ENCODE measurements at places on chromosomes 5 and 9.

DNA sequence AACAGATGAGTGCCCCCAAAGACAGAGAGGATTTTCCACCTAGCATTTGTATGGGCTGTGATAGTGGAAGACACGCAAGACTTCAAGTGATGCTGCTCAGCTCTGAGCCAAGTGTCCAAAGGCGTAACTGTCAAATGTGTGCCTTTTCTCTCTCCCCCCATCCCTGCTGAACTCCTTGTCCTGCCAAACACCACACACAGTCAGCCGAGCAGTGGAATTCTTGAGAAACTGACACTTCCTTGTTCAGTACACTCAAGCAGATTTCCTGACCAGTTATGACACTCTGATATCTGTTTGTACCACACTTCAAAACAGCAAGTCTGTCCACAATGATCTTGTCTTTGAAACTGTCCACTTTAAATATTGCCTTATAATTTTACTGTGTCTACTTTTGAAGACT lies 166.4 kb downstream of the PIK3R1 start:
- no peak for DNase-seq

- DNase-seq: no peak
Observed at GRCh38 chr5:172436879-172437369, 17.4 kb downstream of the SH3PXD2B start.

- DNase-seq: no peak
Observed at GRCh38 chr5:152089644-152090043, 165.0 kb upstream of the GLRA1 start.

DNA sequence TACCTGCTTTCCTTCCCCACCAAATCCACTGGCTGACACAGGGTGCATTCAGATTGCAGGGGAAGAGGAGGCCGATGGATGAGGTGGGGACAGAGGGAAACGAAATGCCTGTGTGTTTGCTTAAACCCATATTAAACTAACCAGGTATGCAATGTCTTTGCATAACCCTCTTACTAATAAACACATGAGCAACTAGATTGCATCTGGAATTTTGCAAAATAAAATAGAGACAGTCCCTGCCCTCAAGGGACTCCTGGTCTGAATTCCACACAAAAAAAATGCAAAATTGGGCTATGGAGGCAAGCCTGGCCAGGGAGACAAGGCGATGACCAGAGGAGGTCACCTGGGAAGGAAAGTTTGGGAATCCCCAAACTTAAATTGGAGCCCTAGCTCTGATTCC lies 202.9 kb downstream of the ACTL7B start:
- no peak for DNase-seq

- no peak for DNase-seq
Observed at GRCh38 chr9:81868145-81868544, 60.1 kb upstream of the SPATA31D4 start.

DNA sequence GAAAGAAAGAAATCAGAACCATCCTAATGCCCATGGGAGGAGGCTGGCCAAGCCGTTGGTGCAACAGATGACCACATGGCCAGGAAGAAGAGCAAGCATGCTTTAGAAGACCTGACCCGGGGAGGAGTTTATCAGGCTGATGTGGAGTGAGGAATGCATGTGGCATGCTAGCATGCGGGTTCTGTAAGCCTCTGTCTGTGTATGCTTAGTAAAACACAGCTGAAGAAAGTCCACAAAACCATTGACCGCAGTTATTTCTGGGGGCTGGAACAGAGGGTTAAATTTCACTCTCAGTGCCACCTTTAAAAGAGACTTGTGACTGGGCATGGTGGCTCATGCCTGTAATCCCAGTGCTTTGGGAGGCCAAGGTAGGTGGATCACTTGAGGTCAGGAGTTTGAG lies 19.1 kb downstream of the GFI1B start:
- no peak for DNase-seq

DNA sequence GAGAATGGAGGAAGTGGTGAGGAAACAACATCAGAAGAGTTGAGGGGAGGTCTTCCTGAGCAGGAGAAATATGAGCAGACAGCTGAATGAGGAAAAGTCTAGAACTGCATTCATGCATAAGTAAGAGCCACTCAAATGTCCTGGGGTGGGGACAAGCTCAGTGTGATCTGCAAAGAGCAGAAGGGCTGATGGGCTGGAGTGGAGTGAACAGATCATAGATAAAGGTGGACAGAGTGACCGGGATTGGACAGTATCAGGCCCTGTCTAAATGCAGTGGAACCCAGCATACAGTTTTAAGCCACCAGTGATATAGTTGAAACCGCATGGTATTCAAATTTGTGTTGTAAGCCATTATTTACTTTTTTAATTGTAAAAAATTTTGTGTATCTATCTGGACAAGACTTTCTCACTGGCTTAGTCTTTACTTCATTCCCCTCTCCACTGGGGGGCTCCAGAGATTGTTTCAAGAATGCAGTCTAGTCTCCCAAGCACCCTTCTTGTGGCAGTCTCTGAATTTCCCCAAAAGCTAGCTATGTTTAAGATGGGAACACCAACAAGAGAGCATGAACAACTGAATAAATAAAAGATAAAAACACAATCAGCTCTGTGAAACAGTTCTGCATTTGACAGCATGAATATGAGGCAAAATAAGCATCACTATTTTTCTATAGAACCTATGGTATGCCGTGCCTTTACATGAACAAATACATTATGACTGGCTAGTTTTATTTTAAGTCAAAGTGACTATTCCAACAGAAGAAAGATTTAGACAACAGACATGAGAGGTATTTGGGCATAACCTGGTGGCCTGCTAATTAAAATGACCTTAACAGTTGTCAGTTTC lies 10.7 kb upstream of the STK32A start:
- DNase-seq: no peak

DNA sequence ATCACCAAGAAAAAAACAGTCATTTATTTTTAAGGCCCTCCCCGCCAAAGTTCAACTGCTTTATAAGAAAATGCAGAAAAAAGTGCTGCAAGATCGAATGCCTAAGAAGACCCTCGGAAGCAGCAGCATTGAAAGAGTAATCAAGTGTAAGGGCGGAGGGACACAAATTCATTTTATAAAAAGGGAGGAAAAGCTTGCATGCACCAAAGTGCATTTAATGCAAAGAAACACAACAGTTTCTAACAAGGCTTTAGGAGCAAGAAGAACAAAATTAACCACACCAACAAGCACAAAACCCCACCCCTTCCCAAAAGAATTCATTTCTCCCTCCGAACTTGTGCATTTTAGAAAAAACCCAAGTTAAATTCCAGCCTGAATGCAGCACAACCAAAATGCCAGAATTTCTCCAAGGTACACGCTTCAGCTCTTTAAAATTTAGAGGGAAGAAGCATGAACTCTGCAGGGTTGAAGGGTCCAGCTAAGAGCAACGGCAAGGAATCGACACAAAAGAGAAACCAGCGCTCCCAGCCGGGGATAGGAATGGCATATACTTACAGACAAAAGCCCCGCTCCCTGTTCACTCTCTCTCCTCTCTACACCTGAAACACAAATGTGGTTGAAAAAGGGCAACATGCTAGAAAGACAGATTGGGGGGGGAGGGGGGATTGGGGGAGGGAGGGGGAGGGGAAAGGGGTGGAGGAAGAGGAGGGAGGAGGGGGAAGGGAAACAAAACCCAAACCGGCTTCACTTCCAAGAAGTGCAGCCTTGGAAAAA lies at the start of gene NREP:
NREP (minus strand) TSS at position 614 of the 774 bp plus-strand sequence. CDS start 1,422 bp downstream, outside the sequence.
- no peak for DNase-seq

- no peak for DNase-seq
Observed at GRCh38 chr5:38154615-38155204, 103.6 kb upstream of the EGFLAM start.

DNA sequence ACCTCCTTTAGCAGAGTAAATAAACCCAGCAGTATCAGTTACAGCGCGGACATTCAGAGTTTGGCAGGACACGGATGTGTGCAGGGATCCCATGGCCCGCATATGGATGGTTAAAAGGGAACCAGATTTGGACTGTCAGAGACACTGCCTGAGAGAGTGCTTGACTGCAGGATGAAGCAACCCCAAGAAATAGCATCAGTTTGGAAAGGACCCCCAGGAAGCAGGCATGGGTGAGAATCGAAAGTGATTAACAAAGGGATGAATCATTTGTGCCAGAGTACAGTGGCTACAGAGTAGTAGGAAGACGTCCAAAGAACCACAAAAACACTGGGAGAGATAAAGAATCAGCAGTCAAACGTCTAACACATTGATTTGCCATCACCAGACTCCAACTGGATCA lies 5.5 kb downstream of the C7 start:
- DNase-seq: no peak

DNA sequence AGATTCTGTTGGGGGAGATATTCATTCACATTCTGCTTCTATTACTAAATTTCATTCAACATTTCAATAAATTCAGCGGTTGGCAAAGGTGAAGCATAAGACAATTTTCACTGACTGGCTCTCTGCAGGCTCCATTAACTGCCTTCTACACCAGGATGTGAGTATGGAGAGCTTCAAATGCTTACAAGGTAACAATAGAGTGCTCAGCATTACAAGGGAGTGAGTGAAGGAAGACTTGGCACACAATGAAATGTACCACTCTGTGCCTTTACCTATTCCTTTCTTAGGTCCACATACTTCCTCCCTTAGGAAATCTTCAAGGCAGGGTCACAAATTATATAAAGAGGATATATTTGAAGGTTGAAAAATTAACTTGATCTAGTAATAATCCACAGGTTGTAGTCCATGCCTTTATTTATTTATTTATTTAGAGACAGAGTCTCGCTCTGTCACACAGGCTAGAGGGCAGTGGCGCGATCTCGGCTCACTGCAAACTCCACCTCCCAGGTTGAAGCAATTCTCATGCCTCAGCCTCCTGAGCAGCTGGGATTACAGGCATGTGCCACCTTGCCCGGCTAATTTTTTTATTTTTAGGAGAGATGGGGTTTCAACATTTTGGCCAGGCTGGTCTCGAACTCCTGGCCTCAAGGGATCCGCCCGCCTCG lies 76.6 kb upstream of the FAM169A start:
- DNase-seq: no peak

DNA sequence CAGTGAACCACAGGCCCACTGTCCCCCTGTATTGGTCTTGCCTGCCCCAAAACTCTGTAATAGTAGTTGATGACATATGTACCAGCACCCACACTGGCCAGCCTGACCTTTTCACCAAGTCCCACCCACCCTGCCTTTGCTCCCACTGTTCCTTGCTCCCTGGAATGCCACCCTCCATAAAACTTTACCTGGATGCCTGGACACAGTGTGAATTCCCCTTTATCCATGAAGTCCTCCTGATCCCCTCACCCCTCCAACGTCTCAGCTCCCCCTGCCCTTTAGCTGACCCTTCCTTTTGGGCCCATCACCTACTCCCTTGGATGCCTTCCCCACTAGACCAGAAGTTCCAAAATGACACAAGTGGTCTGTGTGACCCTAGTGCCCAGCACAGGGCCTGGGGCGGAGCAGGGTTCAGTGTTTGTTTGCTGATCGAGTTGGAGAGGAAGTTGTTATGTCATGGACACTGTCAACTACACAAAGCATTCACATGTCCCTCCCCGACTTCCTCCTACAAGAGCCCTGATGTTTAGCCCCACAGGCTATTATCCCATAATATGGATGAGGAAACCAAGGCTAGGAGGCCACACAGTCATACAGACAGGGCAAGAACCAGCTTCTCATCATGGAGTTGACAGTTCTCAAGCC lies 16.1 kb downstream of the AMBP start:
- DNase-seq: no peak

DNA sequence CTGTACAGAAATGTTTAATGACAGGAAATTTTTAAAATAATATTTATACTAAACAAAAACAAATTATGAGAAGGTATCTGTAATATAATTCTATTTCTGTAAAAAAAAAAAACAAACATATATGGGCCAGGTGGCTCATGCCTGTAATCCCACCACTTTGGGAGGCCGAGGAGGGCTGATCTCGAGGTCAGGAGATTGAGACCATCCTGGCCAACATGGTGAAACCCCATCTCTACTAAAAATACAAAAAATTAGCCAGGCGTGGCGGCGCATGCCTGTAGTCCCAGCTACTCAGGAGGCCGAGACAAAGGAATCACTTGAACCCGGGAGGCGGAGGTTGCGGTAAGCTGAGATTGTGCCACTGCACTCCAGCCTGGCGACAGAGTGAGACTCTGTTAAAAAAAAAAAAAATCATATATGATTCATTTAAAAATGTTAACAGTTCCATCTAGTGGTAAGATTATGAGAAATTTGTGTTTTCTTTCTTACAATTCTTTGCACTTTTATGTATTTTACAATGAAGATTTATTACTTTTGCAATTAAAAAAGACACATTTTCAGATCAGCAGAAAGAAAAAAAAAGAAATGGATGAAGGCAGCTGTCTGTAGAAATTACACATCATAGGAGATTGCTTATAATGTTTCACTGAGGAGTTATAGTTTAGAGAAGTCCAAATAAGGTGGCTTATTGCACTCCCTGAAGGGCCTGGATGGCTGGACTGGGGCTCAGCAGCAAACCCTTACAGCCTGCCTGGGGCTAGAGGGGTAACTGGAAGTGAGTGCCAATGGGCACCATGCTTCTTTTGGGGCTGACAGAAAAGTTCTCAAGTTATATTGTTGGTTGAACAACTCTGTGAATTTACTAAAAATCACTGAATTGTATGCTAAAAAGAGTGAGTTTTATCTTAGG lies 20.3 kb downstream of the C9orf153 start:
- no peak for DNase-seq

DNA sequence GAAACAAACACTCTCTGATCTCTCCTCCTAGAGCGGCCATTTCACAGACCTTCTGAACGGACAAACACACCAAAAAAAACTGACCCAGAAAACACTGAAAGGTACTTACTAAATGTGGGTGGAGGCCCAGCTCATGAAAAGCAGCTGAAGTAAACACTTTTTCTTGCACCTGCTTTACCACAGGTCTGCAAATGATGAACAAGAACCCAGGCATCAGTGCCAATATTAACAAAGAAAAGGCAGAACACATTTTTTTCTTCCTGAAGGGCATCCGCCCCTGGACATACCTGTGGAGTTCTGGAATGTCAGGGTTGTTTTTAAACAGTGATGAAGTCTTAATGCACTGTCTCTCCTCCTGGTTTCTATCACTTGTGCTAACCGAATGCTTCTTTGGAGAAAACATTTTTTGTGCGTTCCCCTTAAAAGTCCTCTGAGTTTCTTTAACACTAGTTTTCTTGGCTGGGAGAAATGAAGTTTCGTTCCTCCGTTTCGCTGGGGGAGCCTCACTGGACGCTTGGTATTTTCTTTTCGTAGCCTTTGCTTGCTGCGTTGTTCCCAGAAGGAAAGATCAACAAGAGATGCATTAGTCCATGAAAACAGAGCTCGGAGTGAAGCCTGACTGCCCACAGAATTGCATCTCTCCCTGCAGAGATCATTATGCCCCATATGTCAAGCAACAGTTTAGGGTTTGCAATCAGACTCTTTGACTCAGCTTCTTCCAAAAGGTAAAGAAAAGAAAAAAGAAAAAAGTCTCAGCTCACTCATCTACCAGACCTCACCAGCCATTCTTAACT lies 7.4 kb downstream of the DDX31 start:
- DNase-seq: no peak

- no peak for DNase-seq
Observed at GRCh38 chr5:87076931-87077330, 190.8 kb upstream of the RASA1 start.

GRCh38 chr5:125295405-125295872 lies 549.0 kb upstream of the ZNF608 start:
- DNase-seq: no peak

GRCh38 chr9:69168709-69169217 lies 5.3 kb upstream of the TJP2 start:
- peak; percentile 19 for DNase-seq

- no peak for DNase-seq
Observed at GRCh38 chr9:9730174-9730573, 882.6 kb downstream of the PTPRD start.
